ENCODE measurements at places on chromosomes 5 and 9. TPM values are rescaled to one million over a fixed set of nuclear protein-coding genes. Genes with fewer than 3 reads are reported as not detected.

The GPR150 gene
- 0.13 TPM for total RNA-seq

The FOXI1 gene
- not detected for total RNA-seq

The PITX1 gene
- 1.8 TPM for total RNA-seq

The PPP1R26 gene
- total RNA-seq, result 9.6 TPM

The ERP44 gene
- total RNA-seq, result 16.8 TPM

The LSM11 gene
- total RNA-seq, result 3.6 TPM

The ETF1 gene
- 191 TPM for total RNA-seq

The TPRN gene
- total RNA-seq, result 25.7 TPM

The DOK3 gene
- total RNA-seq, result 13.1 TPM

The BARHL1 gene
- not detected for total RNA-seq

The ROR2 gene
- 12.3 TPM for total RNA-seq

The NUP214 gene
- 64.2 TPM for total RNA-seq

The MYO10 gene
- total RNA-seq, result 194 TPM

The PCDHB4 gene
- total RNA-seq, result 2.4 TPM

The ECM2 gene
- 0.22 TPM for total RNA-seq

The LEAP2 gene
- total RNA-seq, result 2.9 TPM

The SGCD gene
- total RNA-seq, result 0.22 TPM

The STC2 gene
- 21.4 TPM for total RNA-seq

The DRD1 gene
- total RNA-seq, result 0.77 TPM

The GRXCR2 gene
- not detected for total RNA-seq

The SPAAR gene
- total RNA-seq, result not detected

Data from A673 (cell line).